Adipose tissue (tissue), 3 donors: ENCODE measurements at places on chromosomes 5 and 9. TPM values are rescaled to one million over a fixed set of nuclear protein-coding genes. Genes with fewer than 3 reads are reported as not detected.

Gene KCNV2
- not detected for polyA plus RNA-seq

Gene GRXCR2
- not detected for polyA plus RNA-seq

Gene RBM22
- 24.4 TPM for polyA plus RNA-seq

Gene PCDHA4
- polyA plus RNA-seq, result 0.04 TPM

Gene MYORG
- polyA plus RNA-seq, result 6.1 TPM

Gene ADAMTSL2
- 2.7 TPM for polyA plus RNA-seq

Gene PRUNE2
- polyA plus RNA-seq, result 3.5 TPM

Gene ZDHHC12
- polyA plus RNA-seq, result 43.7 TPM

Gene IL13
- polyA plus RNA-seq, result 1.3 TPM

Gene TNC
- 9.8 TPM for polyA plus RNA-seq

Gene TLR4
- 13.8 TPM for polyA plus RNA-seq

Gene DOK3
- 5.2 TPM for polyA plus RNA-seq

Gene CTXN3
- not detected for polyA plus RNA-seq

Gene CMBL
- 14.3 TPM for polyA plus RNA-seq

Gene CARTPT
- 0.85 TPM for polyA plus RNA-seq

Gene SHOC1
- polyA plus RNA-seq, result not detected

Gene OR1L6
- not detected for polyA plus RNA-seq

Gene OCLN
- polyA plus RNA-seq, result 16.5 TPM

Gene ADAMTSL1
- polyA plus RNA-seq, result 1.5 TPM

Gene MARVELD2
- polyA plus RNA-seq, result 0.45 TPM

Gene ECSCR
- 38.8 TPM for polyA plus RNA-seq

Gene ARSK
- polyA plus RNA-seq, result 4.1 TPM

Gene PLAC8L1
- polyA plus RNA-seq, result 0.24 TPM

Gene PCDHB11
- 1.0 TPM for polyA plus RNA-seq

Gene PCDHA12
- polyA plus RNA-seq, result 0.21 TPM

Gene IQGAP2
- polyA plus RNA-seq, result 7.0 TPM

Gene CCDC183
- 0.42 TPM for polyA plus RNA-seq

Gene TGFBI
- polyA plus RNA-seq, result 103 TPM

Gene PLPP6
- 12.0 TPM for polyA plus RNA-seq

Gene NAIP
- polyA plus RNA-seq, result 12.6 TPM

Gene ABLIM3
- polyA plus RNA-seq, result 37.5 TPM

Gene ACOT12
- not detected for polyA plus RNA-seq

Gene SPINK13
- not detected for polyA plus RNA-seq

Gene FCN2
- polyA plus RNA-seq, result 0.84 TPM

Gene GTF2H2
- polyA plus RNA-seq, result 5.4 TPM

Gene RORB
- polyA plus RNA-seq, result 0.45 TPM

Gene IFNA13
- polyA plus RNA-seq, result not detected

Gene LVRN
- 1.8 TPM for polyA plus RNA-seq

Gene PCDHGA2
- polyA plus RNA-seq, result 1.3 TPM
